Renal cortex interstitium (tissue), 15 donors: ENCODE measurements at places on chromosomes 7 and 10.

DNA sequence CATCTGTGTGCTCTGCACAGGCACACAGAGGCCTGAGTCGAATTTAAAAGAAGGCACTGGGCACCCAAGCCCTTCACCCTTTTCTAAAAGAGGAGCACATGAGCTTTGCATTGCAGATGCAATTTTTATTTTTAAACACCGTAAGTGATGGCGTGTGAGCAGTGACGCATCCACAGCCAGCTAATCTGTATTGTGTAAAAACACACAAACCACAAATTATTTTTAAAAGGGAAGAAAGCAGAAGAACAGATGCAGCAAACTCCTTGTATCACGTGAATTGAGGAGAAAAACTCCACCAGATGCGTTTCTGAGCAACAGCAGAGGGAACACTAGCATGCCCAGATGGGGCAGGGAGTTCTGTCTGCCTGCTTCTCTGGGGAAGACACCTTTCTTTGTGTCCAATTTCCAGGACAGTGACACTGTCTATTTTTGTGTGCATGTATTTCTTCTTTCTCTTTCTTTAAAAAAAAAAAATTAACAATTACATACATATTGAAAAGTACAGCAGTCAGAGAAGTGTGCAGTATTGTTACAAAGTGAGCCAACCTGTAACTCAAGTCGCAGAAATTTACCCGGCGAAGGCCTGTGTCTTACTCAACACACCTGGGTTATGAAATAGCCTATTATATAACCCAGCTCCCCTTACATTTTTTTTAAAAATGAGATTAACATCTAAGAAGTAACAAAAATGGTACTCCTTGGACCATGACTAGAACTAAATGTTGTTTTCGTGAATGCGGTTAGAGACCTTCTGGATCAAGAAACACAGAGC, 39.2 kb downstream of the EEPD1 start:
- no peak for DNase-seq

DNA sequence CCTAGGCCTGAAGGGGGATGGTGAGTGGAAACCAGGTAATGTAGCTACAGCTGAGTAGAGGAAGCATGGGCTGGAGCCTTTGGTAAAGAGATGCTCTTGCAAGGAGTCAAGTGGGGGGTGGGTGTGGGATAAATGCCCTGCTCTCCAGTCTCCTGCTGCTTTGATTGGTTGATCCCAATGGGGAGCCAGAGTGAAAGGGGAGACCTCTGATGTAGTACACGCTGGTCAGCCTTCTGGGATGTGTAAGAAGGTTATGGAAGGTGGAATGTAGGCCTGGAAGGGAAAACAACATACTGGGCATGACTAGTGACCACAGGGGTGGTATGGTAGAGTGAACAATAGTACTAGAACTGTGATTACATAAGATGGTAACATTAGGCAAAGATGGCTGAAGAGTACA, 44.3 kb downstream of the TET1 start:
- DNase-seq = no peak

DNA sequence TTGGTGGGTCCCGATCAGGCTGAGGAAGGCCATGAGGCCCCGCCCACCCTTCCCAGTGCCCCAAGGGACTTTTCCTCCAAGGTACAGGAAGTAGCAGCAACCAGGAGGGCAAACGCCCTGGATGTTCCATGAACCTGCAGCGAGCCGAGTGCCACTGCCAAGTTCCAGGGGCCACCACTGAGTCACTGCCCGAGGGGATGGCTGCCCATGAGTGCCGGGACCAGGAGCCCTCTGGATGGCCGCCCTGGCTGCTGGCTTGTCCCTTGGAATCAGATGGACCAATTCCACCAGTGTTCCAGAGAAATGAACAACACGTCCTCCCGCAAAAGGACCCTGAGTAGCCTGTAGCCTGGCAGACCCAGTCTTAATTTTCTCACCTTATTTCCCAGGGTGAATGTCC, 74.2 kb downstream of the ZRANB1 start:
- no peak for DNase-seq

GRCh38 chr7:48108959-48109847, 20.1 kb downstream of the UPP1 start:
- DNase-seq = no peak

- DNase-seq = no peak
Observed at GRCh38 chr7:109449760-109450159, 880.1 kb downstream of the DNAJB9 start.

DNA sequence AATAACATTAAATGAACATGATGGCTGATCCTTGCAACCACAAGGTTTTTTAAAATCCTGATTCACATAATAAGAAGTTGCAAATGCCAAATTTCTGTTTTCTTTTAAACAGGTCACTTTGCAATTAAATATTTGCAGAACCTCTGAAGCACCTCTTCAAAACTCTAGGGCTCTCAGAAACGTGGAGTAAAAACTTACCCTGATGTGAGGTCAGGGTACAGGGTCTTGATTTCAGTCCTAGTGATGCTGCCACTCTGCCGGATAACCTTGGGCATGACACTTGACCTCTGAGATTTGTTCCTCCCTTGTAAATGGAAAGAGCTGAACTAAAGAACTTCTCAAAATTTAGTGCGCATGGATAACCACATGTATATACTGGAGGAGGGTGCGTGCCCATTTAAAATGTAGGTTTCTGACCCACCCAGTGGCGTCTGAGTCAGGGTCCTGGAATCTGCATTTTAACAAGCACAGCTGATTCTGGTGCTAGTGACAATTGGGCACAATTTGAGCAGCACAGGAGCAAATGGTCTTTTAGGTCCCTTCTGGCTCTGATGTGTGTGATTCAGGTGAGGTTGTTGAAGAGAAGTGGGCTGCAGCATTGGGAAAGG, 35.5 kb upstream of the TNPO3 start:
- no peak for DNase-seq

- no peak for DNase-seq
Observed at GRCh38 chr7:155066417-155066950, 3.6 kb upstream of the HTR5A start.

DNA sequence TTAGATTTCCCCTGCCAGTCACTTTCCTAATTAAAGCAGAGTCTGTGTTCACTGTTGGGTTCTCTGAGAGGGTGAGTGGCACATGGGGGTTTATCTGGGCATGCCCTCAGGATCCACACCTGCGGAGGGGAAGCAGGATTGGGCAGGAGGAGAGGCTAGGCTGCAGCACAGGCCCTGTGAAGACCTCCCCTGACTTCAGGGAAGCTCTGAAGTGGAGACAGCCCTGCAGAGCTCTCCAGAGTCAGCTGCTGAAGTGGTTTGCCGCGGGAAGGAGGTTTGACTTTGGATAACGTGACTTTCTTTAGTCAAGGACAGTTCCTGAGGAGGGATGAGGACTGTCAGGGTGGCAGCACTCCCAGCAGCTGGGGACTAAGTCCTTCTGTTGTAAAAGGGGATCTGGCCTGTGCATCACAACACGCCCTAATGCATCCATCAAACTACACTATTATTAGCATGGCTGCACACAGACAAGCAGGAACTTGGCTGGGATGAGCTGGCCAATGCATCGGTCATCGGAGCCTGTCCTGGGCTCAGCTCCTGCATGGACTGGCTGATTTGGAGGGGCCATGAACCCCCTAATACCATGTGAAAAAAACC, 50.9 kb upstream of the LEP start:
- DNase-seq = no peak

- no peak for DNase-seq
Observed at GRCh38 chr10:78775891-78776290, 292.9 kb upstream of the ZMIZ1 start.

GRCh38 chr10:116233230-116233629, 39.8 kb downstream of the GFRA1 start:
- DNase-seq = no peak

- DNase-seq = no peak
Observed at GRCh38 chr10:91190388-91190870, 30.0 kb upstream of the PCGF5 start.

DNA sequence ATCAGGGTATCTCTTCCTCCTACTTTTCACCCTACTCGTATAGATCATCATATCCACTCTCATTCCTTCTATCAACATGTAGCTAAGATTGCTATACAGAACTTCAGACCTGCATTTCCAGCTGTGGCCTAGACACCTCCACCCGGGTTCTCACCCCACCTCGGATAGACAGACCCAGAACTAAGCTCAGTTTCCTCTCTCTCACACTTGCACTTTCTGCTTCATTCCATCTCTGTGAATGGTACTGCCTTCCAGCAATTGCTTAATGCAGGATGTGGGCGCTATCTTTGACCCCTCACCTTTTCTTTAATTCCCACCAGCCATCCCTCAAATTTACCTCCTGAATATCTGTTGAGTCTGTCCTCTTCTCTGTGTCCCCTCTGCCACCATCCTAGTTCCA, 35.7 kb downstream of the AGK start:
- no peak for DNase-seq

DNA sequence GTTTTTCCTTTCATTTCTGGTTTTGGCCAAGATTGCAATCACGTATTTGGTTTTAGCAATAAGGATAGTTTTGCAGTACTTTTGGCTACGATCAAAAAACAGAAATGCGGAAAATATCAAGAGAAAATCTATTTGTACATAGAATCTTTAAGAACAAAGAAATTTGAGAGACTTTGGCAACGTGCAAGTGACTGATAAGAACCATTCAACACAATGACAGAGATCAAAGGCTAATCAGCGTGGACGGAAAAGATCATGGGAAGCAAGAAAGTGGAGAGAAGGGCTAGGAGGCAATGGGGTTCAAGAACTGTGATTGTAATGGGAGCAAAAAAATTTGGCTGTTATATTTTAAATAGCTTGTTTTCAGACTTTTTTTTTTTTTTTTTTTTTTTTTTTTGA, 16.2 kb upstream of the LRRN3 start:
- no peak for DNase-seq

DNA sequence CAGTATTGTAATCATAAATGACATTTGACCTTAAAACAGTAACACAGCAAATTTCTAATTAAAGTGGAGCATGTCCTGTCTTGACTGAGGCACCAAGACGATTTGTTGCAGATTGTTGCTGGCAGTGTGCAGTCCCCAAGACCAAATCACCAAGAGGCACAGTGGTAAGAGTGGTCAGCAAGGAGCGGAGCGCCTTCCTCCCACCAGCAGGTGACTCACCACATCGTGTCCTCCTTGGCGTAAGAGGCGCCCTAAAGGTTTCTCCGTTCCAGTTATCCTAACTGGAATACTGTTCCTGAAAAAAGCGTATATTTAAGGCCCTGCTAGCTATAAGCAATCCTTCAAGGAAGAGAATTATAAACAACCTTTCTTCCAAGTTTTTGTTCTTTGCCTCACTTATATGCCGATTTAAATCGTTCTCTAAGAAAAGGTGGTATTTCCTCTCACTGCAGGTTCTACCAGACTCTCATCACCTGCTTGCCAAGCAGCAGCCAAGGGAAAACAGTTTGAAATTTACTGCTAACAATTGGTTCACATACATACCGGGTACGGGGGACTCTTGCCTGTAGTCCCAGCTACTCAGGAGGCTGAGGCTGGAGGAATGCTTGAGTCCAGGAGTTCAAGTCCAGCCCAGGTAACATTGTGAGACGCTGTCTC, 10.7 kb upstream of the REPIN1 start:
- DNase-seq = no peak

DNA sequence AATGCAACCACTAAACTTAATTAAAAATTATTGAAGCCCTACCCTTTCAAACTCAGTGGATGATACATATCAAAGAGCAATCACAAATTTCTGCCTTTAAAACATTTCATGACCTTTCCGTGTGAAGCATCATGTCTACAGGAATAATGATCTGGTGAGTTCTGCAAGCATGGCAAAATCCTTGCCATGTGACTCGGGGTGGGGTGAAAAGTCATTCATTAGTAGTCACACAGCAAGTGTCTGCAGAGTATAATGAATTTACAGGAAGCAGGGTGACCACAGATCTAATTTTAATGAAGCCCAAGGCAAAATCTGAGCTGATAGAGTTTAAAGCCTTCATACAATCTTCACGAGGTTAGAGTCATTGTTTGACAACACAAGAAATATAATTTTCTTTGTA, 351.9 kb downstream of the THSD7A start:
- DNase-seq = no peak

DNA sequence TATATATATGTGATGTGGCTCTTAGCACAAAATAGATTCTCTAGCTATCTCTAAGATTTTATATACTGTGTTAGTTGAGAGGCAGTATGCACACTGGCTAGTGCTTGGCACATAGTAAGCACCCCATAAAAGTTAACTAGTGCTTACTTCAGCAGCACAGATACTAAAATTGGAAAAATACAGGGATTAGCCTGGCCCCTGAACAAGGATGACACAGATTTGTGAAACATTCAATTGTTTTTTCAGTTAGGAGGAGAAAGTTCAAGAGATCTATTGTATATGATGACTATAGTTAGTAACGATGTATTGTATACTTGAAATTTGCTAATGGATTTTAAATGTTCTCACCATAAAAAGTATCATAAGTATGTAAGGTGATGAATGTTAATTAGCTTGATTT, 78.3 kb upstream of the LRRC17 start:
- DNase-seq = no peak

DNA sequence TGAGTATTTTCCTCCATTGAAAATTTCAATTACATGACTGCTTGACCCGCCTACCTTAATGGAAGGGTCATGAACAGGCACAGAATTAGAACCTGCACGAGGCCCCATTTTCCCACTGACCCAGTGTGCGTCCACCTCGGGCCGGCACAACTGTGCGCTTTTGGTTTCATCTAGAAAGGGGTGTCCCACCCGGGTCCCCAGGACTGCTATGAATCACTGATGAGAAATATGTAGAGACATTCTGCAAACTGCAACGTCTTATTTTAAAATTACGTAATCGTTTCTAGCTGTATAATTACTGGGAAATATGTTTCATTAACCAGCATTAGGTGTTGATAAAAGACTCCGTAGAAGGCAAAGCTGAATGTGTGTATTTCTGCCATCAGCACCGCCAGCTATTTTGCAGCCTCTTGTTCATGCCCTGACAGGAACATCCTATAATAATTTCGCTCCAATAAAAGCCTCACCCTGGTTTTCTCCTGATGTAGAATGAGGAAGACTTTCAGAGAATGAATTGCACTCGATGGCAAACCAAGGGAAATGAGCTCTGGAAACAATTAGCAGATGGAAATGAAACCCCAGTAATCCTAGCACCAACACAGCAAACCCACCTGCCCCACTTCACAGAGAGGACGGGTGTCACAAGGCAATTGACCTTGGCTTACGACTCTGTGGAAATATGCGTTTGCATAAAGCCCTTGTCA, 562.1 kb downstream of the DNAJB6 start:
- no peak for DNase-seq

- no peak for DNase-seq
Observed at GRCh38 chr7:133115596-133115995, 33.7 kb upstream of the CHCHD3 start.

GRCh38 chr10:49678827-49679479, 498 bp upstream of the C10orf53 start:
- no peak for DNase-seq

- DNase-seq = no peak
Observed at GRCh38 chr10:132582771-132583170, 45.2 kb downstream of the INPP5A start.
